Stimulated activated CD8-positive, alpha-beta memory T cell treated with anti-CD3 and anti-CD28 coated beads, Interleukin-7, amount 100 ng/mL, for 24 hours (primary cell): ENCODE measurements at places on chromosomes 12 and 14.

- DNase-seq = peak; percentile 2
These were observed 456.7 kb upstream of the SEL1L start for GRCh38 chr14:81990312-81990761.

DNA sequence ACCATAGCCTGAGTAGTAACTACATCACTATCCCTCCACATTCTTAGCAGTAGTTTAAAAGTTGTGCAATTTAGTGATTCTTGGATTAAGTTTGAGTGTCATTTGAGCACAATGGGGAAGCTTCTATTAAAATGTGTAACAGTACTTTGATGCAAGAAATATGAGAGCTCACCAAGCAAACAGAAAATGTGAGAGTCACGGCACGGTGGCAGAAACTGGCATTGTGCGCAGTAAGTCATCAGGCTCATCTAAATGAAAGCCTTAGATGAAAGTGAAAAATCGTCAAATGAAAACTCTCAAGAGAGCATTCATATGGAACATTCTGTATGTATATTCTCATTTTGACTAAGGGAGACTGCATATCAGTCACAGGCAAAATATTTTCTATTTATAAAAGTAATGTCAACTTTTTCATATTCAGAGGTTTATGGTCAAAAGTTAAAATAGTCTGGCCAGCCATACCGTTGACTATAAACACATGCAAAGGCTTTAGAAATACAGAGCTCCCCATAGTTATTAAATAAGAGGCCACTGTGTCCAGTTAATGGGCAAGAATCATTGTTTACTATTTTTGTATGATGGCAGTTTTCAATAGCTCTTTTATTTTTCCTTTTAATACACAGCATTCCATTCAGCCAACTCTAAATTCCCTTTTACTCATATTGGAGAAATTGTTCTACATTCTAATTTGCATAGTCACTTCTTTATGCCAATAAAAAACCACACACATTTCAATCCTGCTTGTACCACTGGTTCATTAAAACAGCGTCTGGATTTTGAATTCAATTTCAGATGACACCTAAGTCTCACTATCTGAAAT, 167.9 kb downstream of the PRKD1 start:
- DNase-seq = no peak

DNA sequence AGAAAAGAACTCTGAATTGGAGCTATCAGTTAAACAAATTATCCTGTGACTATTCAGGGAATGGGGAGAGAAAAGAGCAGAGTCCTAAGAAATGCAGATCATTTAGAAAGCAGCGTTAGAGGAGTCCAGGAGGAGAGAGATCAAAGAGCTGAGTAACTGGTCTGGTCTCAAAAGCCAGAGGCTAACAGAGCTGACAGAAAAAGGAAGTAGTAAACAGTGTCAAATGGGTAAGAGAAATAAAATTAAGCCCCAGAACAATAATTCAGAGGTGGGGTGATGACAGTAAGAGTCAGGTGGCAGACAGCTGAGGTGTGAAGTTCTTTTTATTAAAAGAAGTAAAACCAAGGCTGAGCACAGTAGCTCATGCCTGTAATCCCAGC, 19.3 kb downstream of the GXYLT1 start:
- no peak for DNase-seq

DNA sequence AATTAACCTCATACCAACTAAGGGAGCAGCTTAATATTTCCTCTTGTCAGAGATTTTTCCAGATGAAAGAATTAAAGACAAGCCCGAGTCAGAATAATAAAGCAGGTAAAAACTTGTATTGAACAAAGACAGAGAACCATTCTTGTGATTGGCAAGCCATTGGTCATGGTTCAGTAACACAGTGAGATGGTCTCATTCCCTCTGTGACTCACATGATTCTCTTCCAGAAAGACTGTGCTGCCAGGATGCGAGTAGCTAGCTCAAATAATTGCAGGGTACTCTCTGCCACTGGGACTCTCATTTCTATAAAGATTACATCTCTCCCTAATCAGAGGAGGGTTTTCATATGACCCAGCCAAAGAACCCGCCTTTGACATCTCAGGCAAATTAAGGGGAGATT, 179.4 kb downstream of the PHLDA1 start:
- no peak for DNase-seq

GRCh38 chr14:96126339-96126782, 78.3 kb upstream of the BDKRB2 start:
- DNase-seq = no peak

DNA sequence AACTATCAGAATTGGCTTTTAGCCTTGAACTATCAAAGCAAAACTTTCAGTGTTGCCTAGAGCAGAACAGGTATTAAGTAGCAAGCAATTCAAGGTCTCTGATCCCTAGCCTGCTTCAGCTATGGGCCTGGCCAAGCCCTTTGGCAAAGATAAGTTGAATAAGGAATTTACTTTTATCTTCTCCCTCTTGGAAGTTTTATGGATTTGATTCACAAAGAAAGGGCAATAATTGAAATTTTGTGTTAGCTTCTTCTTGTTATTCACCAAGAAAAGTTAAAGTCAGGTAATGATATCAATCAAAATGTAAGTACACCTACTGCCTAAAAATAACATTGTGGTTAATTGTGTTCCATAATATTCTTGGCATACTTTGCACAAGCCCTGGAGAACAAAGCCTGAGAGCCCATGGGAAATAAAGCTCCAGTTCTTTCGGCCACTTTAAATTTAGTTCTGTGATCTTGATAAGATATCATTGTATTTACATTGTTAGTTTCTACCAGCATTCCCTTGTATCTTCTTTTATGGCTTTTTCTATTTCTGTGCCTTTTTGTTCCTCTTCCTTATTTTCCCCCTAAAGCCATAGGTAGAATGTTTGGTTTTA, 158.0 kb downstream of the RAD51B start:
- no peak for DNase-seq

GRCh38 chr12:53612978-53613377, 13.2 kb downstream of the ATF7 start:
- no peak for DNase-seq

DNA sequence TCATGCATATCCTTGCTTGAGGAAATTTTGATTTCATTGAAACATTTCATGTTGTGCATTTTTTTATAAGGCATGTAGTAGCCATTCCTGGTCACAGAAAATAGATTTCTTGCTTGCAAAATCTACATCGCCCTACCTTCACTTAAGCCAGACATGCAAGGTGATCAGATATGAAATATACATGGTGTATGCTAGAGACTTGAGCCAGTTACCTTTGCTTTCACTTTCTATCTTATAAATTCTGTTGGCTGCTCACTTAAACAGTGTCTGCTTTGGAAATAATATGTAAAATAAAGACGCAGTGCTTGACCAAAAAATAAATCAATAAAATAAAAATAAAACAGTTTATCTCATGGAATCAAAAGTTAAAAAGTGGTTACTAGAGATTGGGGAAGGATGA, 136.5 kb downstream of the LRFN5 start:
- DNase-seq = no peak

DNA sequence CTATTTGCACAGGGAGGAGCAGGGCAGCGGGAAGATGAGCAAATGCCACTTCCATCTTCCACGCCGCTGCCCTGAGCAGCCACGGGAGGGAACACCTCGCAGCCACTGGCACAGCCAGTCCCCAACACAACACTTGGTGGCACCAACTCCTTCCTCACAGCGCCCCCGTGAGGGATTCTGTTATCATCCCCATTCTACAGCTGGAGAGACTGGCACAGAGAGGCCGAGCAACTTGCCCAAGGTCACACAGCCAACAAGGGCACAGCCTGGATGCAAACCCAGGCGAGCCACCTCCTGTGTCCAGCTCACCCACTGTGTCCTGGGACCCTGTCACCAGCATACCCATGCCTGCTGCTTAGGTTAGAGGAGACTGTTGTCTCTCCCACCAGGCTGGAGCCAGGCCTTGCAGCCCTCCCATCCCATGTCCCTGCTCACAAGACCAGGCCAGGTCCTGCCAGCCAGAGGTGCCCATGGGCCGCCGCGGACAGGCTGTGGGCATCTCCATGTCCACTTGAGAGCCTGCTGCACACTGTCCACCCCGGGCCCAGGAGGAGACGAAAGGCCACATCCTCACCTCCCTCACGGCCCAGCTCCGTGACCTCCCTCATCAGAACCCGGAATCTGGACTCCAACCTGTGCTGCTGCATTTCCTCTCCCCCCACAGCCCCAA, 57.0 kb downstream of the NCOR2 start:
- DNase-seq = no peak

- DNase-seq = no peak
These were observed 7.9 kb downstream of the RILPL2 start for GRCh38 chr12:123428591-123428990.

- no peak for DNase-seq
These were observed 6.6 kb downstream of the MAX start for GRCh38 chr14:65095633-65096205.

GRCh38 chr14:78253986-78254385, 83.8 kb downstream of the NRXN3 start:
- DNase-seq = no peak

DNA sequence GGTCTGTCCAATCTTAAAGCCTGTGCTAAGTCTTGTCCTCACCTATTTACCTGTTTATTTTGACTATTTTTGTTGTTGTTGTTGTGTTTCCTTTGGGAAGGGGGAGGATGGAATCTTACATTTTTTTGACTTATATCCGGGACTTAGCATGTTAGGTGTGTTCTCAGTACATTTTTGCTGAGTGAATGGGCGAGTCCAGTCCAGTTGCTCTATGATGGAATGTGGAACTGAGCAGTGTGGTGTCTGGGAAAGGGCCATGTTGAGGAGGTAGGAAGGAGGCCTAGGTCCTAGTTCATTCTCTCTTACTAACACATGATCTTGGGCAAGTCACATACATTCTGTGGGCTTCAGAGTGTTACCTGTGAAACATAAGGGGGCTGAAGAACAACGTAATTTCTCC, 80.9 kb upstream of the SLC38A2 start:
- no peak for DNase-seq

DNA sequence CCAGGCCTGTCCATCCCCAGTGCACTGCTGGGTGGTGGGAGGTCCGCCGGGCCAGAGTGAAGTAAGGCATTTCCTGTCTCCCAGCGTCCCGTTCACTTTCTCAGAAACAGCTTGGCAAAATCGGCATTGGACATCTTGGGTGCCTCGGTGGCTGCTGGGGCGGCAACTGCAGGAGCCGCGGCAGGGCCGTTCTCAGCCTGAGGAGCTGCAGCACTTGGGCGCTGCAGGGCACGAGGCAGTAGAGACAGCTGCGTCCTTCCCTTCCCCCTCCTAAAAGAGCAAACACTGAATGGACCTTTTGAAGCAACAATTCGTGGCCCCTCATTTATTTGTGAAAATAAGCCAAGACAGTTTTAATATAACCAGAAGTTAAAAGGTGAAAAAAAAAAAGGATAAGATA, 8.3 kb downstream of the FICD start:
- no peak for DNase-seq

- DNase-seq = no peak
These were observed 154.9 kb downstream of the CHST11 start for GRCh38 chr12:104611671-104612070.

DNA sequence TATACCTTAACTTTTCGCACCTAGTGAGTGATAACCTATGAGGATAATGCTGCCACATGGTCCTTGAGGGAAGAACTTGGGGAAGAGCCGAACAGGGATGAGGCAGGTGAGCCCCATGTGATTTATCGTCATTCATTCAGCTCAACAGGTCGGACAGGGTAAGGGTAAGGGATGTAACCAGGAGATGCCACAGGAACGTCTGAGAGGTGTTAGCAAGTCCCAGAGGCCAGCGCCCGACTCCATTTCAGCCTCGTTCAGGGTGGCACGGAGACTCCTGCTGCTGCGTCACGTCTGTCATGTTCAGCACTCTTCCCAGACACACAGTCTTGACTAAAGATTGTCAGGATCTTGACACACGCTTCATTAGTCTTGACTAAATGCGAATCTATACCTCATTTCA, 23.4 kb upstream of the TIGAR start:
- DNase-seq = no peak

DNA sequence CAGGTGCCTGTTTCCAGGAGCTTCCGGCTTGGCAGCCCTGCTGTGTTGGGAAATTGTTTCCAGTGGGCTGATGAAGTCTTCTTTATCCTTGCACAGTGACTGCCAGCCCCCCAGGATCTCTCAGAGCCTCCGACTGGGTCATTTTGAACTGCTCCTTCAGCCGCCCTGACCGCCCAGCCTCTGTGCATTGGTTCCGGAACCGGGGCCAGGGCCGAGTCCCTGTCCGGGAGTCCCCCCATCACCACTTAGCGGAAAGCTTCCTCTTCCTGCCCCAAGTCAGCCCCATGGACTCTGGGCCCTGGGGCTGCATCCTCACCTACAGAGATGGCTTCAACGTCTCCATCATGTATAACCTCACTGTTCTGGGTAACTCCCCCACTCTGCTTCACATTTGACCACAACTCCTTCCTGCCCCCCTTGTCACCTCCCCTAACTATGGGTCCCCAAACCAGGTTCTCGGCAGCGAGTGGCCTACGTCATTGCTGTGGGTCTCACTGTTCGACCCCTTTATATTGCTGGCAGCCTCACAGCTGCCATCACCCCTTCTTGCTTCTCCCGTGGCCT, 2.3 kb downstream of the LAG3 start:
- no peak for DNase-seq

GRCh38 chr14:68234101-68234905, 414.7 kb downstream of the RAD51B start:
- DNase-seq = no peak

DNA sequence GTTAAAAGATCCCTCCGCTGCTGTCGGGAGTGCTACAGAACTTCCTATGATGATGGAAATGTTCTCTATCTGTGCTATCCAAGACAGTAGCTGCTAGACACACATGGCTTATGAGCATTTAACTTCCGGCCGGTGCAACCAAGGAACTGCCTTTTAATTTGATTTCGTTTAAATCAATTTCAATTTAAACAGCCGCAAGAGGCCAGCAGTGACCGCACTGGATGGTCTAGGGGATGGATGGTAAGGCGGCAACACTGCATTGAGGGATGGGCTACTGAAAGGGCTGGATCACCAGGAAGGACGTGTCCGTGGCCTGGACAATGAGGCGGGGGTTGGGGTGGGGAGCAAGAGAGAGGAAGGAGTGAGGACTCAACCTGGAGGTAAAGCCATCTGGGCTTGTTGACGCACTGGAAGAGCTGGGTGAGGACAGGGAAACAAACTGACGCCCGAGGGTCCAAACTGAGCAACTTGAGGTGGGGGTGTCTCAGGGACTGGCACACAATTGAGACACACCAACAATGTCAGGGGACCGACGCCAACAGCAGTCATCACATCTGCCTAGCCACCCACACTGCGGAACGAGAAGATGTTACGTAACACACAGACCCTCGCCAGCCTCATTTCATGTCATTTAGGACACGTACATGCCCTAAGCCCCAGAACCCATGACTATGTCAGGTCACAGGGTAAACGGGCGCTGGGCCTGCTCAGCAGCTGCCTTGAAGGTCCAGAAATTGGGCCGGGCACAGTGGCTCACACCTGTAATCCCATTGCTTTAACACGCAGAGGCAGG, 57.6 kb downstream of the SCARB1 start:
- no peak for DNase-seq

- DNase-seq = no peak
These were observed 78.3 kb downstream of the TSHR start for GRCh38 chr14:81033698-81034240.

DNA sequence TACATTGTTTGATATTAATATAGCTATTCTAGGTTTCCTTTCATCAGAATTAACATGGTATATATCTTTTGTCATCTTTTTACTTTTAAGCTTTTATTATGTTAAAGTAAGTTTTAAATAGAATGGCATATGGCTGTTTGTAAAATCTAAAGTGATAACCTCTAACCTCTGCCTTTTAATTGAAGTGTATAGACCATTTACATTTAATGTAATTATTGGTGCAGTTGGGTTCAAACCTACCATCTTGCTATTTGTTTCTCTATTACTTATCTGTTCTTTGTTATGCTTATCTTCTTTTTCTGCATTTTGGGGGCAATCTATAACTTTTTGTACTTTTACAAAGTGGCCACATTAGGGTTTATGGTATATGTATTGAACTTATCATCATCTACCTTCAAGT, 35.8 kb downstream of the PRMT8 start:
- no peak for DNase-seq
